Activated T-cell treated with anti-CD3 and anti-CD28 coated beads for 24 hours (primary cell): ENCODE measurements at places on chromosomes 7 and 10.

DNA sequence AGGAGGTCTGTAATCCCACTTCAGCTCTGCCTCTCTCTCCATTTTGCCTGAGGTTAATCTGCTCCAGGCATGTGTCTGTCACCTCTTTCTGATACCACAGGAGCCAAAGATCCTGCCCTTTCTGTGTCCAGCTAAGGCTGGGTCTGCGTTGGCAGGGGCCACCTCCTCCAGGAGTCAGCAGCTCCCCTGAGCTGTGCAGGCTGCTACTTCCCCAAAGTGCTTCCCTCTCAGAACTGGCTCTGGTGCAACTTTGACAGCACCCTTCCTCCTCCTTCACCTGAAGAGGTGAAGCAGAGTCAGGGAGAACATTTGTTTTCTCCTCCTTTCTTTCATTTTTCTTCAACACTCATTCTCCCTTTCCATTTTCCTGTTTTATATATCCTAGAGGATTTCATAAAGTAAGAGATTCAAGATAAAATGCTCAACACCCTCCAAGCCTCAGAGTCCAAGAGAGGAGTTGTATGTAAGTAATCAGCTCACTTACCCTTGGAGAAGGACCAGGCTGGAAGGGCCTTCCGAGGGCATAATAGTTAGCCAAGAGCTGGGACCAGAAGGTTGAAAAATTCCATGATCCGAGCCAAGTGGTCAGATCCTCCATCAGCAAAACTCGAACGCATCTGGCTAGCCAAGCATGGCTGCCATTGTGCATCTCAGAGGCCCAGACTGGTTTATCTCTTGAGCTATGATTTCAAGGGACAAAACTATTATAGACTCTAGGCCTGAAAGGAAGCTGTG, 257.3 kb downstream of the PTEN start:
- DNase-seq, result no peak

- DNase-seq, result no peak
Observed at GRCh38 chr7:43926798-43927123, 525 bp downstream of the UBE2D4 start.

DNA sequence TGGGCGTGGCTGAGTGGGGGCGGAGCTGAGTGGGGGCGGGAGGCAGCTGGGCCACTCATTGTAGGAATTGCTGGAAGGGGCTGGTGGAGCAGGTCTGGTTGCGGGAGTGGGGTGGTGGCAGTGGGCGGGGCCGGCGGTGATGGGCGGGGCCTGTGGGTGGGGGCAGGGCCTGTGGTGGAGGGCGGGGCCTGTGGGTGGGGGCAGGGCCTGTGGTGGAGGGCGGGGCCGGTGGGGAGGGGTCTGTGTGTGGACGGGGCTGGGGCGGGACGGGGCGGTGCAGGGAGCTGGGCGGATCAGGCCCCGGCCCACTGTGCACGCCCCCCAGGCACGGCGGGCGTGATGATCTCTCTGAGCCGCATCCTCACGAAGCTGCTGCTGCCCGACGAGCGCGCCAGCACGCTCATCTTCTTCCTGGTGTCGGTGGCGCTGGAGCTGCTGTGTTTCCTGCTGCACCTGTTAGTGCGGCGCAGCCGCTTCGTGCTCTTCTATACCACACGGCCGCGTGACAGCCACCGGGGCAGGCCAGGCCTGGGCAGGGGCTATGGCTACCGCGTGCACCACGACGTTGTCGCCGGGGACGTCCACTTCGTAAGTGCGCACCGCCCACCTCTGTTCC, 14.0 kb downstream of the SLC29A4 start:
- peak; percentile 47 for DNase-seq

- no peak for DNase-seq
Observed at GRCh38 chr10:14691359-14691758, 83.3 kb downstream of the FAM107B start.
